ENCODE measurements at places on chromosomes 7 and 10.
A peak's percentile ranks its signal among the peaks of the same experiment; 100 is the strongest.

GRCh38 chr10:68086910-68087684, 12.0 kb upstream of the HERC4 start:
- DNase-seq: no peak

- no peak for DNase-seq
Observed at GRCh38 chr7:97450516-97450915, 281.4 kb upstream of the TAC1 start.

DNA sequence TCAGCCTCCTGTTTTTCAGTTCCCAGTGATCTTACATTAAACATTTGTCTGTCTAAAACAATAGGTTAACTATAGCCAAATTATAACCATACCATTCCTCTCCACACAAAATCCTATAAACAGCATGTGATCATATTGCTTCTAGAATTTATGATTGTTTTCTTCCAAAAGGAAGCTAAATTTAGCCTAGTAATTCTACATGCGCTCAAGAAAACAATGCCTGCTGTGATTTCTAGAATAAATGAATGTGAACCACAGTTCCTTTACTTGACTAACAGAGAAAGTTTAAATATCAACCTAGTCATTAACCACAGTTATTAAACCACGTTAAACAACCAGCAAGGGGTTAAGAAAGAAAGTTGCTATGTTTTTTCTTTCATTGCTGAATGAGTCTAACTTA, 26.4 kb downstream of the MET start:
- no peak for DNase-seq

DNA sequence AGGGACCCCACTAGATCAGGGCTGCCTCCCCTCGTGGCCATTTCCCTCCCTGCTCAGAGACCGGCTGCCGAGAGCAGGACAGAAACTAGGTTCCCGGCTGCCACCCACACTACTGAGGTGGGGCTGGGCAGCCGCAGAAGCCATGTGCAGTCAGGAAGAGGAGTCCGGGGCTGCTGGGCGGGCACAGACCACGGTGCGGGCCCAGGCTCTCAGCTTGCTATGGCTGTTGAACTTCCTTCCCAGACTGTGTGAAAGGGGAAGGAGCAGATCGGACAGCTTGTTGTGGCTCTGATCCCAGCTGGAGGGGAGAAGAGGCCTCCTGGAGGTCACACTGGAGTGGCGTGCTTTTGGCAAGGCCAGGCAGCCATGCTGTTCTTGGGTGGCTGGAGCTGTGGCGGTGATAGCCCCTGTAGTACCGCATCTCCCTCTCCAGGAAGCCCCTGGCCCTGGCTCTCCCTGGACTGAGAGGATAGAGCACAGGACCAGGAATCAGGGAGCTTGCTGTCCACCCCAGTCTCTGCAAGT, 56.8 kb downstream of the HK1 start:
- peak; percentile 37 for DNase-seq

GRCh38 chr10:44282626-44283300, 102.1 kb downstream of the CXCL12 start:
- no peak for DNase-seq

DNA sequence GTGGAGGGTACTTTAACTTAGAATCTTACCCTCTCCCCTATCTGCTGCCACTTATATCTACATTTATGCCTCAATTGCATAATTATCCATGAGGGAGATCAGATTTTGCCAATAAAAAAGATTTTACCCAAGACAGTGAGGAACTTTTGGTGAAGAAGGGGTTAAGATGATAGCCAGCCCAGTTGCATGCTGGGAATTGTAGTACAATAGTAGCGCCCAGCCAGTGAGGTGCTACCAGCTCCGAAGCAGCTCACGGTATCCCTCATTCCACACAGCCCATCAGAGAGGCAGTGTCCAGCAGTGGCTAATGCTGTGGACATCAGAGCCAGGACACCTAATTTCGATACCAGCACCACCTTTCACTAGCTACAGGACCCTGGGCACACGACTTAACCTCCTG, 5.9 kb upstream of the LGI1 start:
- DNase-seq: no peak

DNA sequence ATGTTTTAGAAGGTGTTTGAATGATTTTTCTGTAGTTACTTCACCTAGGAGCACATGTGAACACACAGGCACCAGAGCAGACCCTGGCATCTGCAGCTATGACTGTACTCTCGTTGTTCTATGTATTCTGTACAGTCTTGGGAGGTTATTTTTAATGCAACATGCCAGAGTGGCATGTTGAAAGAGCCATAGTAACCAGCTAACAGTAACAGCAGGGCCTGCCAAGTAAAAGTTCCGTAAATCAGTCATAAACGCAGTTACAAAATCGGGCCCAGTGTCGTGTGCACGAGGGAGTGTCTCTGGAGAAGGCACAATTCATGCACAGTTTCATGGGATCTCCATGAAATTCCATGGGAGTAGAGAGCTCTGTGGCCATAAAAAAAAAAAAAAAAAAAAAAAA, 108.3 kb upstream of the CDK6 start:
- DNase-seq: no peak

GRCh38 chr7:32103361-32103760, 33.2 kb upstream of the PDE1C start:
- no peak for DNase-seq

DNA sequence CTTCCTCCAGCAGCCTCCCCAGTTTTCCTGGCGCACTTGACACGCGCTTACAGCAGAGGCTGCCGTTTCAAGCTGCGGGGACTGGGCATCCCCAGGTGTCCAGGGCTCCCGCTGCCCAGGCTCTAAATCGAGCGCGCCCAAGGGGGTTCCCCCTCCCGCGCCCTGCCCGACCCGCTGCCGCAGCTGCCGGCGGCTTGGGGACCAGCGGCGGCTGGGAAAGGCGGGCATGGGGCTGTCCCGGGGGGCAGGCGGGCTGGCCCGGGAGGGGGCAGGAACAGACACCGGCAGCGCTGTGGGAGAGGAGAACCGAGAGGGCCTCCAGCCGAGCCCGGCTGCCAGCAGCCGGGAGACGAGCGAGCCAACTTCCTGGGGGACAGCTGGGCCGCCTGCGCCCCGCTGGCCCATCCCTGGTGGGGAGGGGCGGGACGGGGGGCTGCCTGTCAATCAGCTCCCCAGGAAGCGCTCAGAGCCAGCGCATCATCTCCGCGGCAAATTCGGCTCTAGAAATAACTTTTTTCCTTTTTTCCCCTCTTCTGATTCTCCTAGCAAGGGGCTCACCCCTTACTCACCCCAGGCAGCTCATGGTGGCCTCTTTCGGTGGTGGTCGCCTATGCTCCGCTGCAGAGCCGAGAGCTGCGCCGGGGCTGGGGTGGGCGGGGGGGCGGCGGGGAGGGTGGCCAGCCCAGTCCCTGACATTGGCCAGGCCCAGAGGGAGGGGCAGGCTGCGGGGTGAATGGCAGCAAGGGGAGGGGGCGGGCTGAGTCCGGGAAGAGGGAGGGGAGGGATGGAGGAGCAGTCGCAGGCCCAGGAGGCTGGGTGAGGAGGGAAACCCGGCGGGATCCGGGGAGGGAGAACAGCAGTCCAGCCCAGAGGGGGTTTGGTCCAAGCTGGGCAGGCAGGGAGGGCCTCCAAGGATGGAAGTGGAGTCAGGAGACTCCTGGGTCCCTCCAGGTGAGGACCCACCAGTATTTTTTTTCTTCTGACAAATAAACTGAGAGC, 14.7 kb downstream of the GRID2IP start:
- no peak for DNase-seq

DNA sequence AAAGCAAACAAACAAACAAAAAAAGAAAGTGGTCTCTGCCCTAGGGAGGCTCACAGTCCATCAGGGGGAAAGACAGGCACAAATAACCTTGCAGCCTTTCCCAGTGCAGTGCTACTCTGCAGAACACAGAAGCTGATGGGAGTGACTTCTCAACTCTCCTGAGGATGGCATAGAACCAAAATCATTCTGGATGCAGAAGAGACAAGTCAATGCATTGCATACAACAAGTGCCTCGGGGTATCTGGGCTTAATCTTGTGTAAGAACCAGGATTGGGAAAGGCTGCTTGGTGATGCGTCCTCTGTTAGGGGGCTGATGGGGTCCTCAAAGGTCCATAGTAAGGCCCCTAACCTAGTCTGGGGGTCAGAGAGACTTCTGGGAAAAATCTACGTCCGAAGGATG, 68.9 kb downstream of the NEURL1 start:
- no peak for DNase-seq

GRCh38 chr7:85078181-85078580, 108.7 kb downstream of the SEMA3D start:
- DNase-seq: no peak

GRCh38 chr10:12701696-12702095, 299.8 kb downstream of the CCDC3 start:
- no peak for DNase-seq

- DNase-seq: no peak
Observed at GRCh38 chr10:18369859-18370473, 229.7 kb downstream of the CACNB2 start.

DNA sequence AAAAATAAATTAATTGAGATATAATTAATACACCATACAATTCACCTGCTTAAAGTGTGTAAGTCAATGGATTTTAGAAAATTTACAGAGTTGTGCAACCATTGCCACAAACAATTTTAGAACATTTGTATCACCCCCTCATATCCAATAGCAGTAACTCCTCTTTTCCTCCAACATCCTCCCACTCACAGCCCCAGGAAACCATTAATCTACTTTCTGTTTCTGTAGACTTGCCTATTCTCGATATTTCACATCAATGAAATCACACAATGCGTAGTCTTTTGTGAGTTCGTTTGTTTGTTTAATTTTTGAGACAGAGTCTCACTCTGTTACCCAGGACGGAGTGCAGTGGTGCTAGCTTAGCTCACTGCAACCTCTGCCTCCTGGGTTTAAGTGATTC, 13.7 kb upstream of the HERC4 start:
- DNase-seq: no peak

GRCh38 chr10:12691596-12691995, 309.9 kb downstream of the CCDC3 start:
- no peak for DNase-seq

- no peak for DNase-seq
Observed at GRCh38 chr7:98641646-98642500, 24.8 kb downstream of the NPTX2 start.

GRCh38 chr7:24444666-24445440, 128.4 kb upstream of the PALS2 start:
- DNase-seq: no peak

- DNase-seq: no peak
Observed at GRCh38 chr10:33233635-33234034, 100.8 kb downstream of the NRP1 start.

DNA sequence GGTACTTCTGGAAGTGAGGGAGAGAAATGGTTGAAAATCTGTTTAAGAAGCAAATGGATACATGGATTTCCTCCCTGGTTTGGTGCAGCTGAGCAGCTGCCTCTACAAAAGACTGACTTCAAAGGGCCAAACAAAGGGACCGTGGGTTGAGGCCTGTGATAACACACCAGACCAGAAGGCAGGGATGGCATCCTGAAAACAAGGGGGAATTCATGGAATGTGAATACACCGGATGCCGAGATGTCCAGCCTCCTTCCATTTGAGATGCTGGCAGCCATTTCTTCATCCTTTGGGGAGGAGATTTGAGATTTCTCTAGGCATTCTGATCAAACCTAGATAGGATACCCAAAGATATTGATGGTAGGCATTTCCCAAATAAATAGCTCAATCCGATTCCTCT, 36.9 kb downstream of the TAF3 start:
- no peak for DNase-seq

DNA sequence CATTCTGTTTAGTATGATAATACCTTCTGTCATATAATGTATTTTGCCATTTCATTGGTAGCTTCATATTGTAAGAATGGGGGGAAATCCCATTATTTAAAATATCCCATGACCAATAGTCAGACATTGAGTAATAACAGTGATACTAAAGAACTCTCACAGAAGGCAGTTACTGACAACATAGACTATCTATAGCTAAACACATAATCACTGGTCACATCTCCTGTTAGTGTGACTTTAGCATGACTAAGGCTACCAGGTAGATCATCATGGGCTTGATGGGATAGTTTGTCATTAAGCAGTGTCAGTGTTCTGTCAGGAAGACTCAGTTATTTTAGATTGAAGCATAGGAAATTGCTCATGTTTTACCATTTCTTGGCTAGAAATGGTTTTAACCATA, 16.4 kb downstream of the OPN1SW start:
- DNase-seq: no peak

DNA sequence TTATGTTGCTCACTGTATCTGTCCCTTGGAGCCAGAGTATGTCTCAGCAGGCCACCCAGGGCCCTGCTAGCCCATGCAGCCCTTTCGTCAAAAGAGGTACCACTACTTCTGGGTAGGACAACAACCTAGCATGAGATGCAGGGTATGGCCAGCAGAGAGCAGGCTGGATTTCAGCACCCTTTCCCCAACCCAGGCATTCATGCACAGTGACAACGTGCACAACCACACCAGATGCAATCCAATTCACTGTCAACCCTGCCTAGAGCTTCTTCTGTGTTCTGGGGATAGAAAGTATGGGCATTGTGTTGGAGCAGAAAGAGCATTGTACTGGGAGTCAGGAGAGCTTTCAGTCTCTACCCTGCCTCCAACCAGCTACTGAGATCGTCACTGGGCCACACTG, 37.9 kb downstream of the JAZF1 start:
- DNase-seq: no peak

DNA sequence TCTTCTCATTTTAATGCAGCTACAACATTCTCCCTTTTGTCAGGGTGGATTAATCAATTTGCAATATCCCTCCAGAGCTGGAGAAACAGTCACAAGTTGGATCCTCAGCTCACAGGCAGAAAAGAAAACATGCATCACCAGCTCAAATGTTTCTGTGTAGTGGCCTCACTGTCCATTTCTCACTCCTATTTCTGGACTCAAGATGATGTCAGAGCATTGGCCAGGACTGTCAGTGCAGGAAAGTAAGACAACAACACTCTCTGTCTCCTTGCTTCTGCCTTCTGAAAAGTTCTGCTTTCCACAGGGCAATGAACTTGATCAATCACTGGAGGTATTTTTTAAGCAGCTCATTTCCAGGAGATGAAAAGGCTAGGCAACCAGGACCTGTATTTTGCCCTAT, 8.2 kb upstream of the SVIL start:
- DNase-seq: no peak

- no peak for DNase-seq
Observed at GRCh38 chr7:142749218-142749993, at the start of gene PRSS1. Gene PRSS1 (plus strand): TSS chr7:142749472. CDS start chr7:142749485, 13 bp downstream.

All from activated T-cell treated with anti-CD3 and anti-CD28 coated beads, Interleukin-2, amount 50 U/mL, for 1 hour (primary cell).